Hematopoietic multipotent progenitor cell treated with erythropoietin and hydrocortisone succinate and interleukin-3 and kit ligand, for 17 days (in vitro differentiated cells): ENCODE measurements at places on chromosomes 2 and 18.

DNA sequence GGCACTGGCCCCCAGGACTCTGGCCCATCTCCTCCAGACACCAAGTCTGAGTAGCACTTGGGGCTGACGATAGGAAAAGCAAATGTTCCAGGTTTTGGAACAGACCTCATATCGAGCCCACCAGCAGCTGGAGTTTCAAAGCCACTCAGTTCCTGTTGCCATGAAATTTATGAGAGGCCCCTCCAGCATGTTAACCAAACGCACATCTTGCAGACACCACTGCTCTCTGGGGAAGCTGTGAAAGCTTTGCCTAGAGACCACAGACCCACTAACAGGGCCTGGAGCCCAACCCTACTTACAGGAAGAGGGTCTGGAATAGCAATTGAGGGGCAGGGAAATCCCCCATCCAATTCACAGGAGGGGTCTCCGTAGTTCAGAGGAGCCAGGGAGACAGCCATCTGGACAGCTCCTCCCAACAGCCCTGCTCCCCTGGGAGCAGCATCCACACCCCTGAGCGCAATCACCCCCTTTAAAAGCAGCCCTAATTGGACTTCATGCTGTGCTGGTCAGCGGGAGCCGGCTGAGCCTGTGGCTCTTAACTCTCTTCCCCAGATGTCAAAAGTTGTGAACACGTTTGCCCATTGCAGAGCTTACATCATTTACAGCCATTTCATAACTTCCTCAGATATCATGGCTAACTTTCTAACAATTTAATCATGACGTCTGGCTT, 81.3 kb downstream of the TGFA start:
- DNase-seq = no peak

DNA sequence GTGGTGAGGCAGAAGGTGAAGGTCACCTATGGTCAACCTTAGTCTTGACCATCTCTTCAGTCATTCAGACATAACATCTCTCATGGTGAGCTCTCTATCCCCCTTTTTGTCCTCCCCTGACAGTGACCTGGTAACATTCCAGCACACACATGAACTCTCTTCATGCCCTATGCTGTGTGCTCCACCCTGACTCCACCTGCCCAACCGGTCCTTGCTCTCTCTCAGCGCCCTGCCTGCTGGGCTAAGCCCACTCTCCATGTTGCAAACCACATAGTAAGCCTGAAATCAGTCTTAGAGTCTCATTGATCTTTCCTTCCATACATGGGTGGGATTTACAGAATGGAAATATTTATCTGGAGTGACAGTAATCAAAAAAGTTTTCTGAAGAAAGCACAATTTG, 52.8 kb downstream of the MARCO start:
- no peak for DNase-seq

- no peak for DNase-seq
These were observed 5.5 kb downstream of the MSGN1 start for GRCh38 chr2:17821535-17822444.

DNA sequence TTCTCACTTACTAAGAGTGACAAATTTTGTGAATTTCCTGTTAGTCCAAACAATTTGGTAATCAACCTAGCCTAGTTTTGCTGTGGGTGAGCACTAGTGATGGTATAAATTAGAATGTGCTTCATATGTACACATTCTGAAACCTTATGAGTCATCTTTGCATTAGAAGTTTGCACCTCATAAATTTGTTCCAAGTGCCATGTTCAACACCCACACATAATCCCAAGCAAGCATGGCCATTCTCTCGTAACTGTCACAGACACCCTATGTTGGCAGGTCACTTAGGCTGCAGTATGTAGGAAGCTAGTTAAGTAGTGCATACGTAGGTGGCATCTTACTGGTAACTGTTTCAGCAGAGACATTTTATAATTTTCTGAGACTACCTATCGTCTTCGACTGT, 46.9 kb downstream of the NAB1 start:
- no peak for DNase-seq

DNA sequence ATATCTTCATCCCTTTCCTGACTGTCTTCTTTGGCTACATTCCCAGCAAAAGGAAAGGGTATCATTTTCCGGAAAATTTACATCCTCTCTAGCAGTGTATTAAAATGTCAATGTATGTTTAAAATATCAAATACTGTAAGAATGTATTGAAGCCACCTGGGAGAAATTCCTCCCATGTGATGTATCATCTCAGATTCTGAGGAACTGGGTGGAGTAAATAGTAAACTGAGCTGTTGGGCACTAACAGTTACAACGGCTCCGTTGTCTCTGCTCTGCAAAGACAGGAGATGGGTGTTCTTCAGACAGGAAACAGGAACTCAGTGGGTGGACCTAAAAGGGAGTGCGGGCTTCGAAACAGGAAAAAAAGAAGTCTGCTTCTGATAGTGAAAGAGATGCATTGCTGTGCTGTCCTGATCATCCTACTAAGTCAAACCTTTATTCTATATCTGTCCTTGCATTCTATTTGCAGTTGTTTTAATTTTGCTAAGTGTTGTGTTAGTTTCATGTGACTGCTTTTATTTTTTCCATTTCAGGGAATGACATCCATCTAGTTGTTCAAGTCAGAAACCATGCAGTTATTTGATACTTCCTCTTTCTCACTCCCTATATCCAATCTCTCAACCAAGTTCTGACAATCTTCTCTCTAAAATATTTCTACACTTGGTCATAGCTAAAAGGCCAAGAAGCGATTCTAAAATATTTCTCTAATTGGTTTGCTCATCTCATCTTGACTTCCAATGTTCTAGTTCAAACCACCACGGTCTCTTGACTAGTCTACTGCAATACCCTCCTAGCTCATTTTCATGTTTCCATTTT, 19.4 kb downstream of the DOK1 start:
- DNase-seq = no peak

GRCh38 chr2:113190871-113191270, 17.1 kb downstream of the PSD4 start:
- DNase-seq = no peak

GRCh38 chr2:73021371-73022010, 50.0 kb downstream of the SFXN5 start:
- DNase-seq = no peak

DNA sequence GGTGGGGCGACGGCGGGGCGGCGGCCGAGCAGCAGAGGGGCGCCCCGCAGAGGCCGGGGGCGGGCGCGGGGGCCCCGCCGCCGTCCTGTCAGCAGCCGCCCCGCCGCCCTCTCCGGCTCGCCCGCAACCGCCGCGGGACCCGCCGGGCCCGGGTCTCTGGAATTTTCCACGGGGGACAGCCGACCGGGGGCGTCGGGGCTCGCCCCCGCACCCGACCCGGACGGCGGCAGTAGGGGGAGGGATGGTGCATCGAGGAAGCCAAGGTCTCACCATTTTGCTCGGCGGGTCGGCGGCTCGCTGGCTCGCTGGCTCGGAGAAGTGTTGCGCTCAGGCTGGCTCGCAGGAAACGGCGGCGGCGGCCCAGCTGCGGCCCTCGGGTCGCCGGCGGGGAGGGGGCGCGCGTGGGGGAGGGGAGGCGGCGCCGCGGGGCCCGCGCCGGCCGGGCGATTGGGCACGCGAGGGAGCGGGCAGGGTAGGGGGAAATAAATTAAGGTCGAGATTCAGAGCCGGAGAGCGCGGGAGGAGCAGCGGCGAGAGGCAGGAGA, 405 bp downstream of the PPP3R1 start:
- DNase-seq = peak; percentile 57

GRCh38 chr2:236177967-236178889, 10.0 kb upstream of the GBX2 start:
- DNase-seq = peak; percentile 50
